Epithelial cell of prostate (primary cell): ENCODE measurements at places on chromosomes 3 and 15.

DNA sequence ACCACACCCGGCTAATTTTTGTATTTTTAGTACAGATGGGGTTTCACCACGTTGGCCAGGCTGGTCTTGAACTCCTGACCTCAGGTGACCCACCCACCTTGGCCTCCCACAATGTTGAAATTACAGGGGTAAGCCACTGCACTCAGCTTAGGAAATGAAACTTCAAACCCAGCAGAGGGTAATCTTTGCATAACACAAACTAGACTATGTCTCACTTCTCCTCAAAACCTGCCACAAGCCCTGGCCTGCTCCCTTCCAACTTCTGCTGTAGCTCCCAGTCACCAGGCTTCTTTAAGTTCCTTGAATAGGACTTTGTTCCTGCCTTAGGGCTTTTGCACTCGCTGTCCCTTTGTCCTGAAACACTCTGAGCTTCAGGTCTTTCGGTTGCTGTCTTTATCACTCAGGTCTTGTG is 39.2 kb upstream of the SEMA4B start:
- no peak for DNase-seq

DNA sequence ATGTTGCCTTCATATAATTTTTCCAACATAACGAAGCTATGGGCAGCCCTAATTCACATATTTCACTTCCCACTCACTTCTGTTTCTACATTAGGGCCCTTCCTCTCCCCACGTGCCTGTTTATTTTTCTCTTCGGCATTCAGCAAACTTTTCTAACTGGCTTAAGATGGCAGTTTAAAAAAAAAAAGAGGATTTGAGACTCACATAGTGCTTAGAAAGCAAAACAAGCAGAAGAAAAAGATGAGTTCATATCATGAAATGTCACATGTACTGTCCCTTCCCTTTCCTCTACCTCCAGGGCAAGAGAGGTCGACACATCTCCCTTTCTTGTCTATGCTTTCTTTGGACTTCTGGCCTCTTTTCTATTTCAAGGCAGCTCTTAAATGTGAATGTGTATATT is 30.6 kb downstream of the SLC49A4 start:
- DNase-seq: no peak

- DNase-seq: no peak
Measured at GRCh38 chr3:73511571-73512525, 112.9 kb downstream of the PDZRN3 start.

GRCh38 chr3:171177056-171177455 is 150.5 kb upstream of the SLC2A2 start:
- no peak for DNase-seq

GRCh38 chr3:40398346-40398745 is 11.4 kb downstream of the ENTPD3 start:
- no peak for DNase-seq

DNA sequence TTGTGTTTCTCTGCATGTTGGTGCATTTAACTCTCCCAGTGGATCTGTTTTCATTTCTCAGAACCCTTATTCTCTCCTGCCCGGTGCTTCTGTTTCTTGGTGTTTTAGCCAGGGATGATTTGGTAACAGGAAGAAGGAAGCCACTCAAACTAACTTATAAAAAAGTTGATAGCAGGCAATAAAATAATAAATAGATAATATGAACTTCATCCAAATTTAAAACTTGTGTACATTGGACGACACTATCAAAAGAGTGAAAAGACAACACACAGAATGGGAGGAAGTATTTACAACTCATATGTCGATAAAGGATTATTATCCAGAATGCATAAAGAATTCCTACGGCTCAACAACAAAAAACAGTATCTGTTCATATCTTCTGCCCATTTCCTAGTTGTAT is 37.3 kb upstream of the CHRNA7 start:
- no peak for DNase-seq

- no peak for DNase-seq
Measured at GRCh38 chr3:12158387-12159226, at the start of gene TIMP4. Gene TIMP4 (minus strand): TSS chr3:12158912. CDS start chr3:12158840, 72 bp downstream.

GRCh38 chr3:125383744-125384143 is 8.6 kb upstream of the ZNF148 start:
- DNase-seq: no peak

DNA sequence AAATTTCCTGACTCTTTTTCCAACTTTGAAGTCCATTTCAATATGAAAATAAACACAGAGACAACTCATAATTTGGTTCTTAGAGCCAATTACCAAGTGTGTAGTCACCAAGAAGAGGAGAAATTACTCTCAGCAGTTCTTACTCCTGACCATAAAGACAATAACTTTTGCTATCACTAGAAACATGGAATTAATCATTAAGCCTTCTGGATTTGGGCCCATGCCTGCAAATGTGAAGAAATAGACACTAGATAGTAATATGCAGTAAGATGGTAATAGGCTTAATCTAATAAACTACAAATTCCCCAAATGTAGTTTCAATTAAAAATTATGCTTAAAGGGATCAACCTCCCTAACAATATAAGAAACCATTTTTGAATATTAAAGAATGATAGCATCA is 185.1 kb upstream of the AGTR1 start:
- no peak for DNase-seq

GRCh38 chr3:186097317-186097662 is 11.6 kb downstream of the ETV5 start:
- no peak for DNase-seq

DNA sequence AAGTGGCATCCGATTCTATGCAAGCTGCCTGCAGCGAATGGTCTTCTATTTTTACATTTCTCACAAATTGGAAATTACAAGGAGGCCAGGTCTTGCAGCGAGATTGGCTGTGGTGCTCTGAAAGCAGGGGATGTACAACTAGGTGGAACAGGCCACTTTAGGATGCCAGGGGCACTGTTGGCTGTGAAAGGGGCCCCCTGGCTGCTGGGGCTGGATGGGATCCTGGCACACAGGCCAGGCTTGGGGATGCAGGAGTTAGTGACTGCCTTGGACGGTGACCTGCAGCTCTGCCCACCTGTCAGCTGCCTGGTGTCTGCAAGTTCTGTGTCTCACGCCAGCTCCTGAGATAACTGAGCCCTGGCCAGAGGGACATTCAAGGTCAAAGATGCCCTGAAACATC is 4.6 kb downstream of the SLC6A1 start:
- DNase-seq: no peak

GRCh38 chr15:68681836-68682235 is 103.0 kb downstream of the CORO2B start:
- no peak for DNase-seq

DNA sequence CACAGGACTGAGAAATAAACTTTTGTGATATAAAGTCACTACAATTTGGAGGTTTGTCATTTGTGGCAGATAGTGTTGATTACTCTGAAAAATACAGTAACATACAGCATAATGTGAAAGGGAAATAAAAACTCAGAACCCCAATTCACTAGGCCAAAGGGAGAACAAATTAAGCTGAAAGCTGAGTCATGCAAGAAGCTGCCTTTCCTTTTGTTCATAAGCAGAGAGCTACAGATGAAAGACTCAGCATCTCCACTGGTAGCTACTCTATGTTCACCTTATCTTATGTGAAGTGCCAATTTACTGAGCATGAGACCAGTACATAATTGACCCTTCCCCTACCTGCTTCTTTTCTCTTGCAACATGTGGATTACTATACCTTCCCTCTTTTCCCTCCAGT is 19.3 kb upstream of the SLTM start:
- DNase-seq: no peak

DNA sequence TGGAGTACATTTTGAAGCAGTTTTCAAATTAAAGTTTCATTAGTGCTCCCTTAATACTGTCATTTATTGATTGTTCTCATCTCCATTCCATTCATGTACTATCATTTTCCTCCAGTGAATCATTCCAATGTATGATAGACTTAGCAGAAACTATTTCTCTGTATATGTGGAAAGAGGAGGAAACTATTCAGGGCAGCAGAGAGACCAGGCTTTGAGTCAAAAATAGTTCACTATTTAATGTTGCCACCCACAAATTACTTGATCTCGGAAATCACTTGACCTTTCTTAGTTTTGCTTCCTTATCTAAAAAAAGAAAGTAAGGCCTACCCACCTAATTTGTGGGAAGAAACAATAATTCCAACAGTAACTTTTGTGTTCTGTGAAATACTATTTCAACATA is 610.5 kb upstream of the ZNF385D start:
- DNase-seq: no peak

DNA sequence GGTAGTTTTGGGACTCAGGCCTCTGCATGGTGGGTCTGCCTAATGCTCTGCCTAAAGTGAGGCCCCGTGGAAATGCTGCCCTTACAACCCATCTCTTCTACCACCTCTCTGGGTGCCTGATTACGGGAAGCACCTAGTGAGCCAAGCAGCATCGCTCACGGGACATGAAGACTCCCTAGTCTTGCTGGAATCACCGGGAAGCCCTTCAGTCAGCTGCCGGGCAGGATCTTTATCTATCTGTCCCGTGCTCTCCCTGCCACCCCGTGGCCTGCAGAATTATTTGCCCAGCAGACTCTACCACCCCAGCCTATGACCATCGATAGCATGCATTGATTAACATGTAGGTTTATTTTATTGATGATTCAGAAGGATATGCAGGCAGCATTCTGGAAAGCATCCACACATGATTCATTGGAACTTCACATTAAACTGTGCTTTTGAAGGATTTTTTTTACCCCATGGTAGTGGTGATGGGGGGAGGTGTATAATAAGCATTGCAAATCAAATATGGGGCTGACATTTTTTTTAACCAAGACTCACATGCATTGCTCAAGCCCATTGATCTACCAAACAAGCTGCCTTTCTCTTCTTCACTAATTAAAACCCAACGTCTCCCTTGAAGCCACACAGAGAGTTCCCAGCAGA is 63.1 kb downstream of the ATP2B2 start:
- DNase-seq: no peak
